ENCODE measurements at places on chromosomes 5 and 9.

GRCh38 chr5:133122711-133123110 lies 70.9 kb downstream of the HSPA4 start:
- no peak for DNase-seq

DNA sequence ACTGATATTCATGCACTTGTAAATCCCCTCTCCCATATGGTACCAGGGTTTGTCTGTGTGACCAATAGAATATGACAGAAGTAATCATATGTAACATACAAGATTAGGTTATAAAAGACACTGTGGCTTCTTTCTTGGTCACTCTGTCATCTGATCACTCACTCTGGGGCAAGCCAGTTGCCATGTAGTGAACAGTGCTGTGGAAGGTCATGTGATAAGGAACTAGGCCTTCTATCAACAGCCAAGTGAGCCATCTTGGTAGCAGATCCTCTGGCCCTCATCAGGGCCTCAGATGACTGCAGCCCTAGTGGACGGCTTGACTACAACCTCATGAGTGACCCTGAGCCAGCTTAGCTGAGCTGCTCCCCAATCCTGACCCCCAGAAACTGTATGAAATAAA lies 30.0 kb upstream of the MATR3 start:
- no peak for DNase-seq

- no peak for DNase-seq
Observed at GRCh38 chr9:128286440-128286839, 10.4 kb downstream of the SWI5 start.

- no peak for DNase-seq
Observed at GRCh38 chr5:140550147-140551079, 3.0 kb downstream of the EIF4EBP3 start.

- no peak for DNase-seq
Observed at GRCh38 chr5:95843733-95844223, 21.3 kb upstream of the GLRX start.

- DNase-seq = no peak
Observed at GRCh38 chr9:132207839-132208615, 46.2 kb downstream of the NTNG2 start.
